Stimulated activated CD4-positive, alpha-beta T cell treated with anti-CD3 and anti-CD28 coated beads, Interleukin-4, amount 100 ng/mL, for 24 hours (primary cell): ENCODE measurements at places on chromosomes 4 and X.

GRCh38 chr4:74873545-74874301 lies 59.2 kb upstream of the PARM1 start:
- DNase-seq: no peak

- no peak for DNase-seq
Observed at GRCh38 chr4:121583396-121583795, 113.4 kb downstream of the ANXA5 start.

- no peak for DNase-seq
Observed at GRCh38 chr4:110633358-110634341, 10.8 kb upstream of the PITX2 start.

DNA sequence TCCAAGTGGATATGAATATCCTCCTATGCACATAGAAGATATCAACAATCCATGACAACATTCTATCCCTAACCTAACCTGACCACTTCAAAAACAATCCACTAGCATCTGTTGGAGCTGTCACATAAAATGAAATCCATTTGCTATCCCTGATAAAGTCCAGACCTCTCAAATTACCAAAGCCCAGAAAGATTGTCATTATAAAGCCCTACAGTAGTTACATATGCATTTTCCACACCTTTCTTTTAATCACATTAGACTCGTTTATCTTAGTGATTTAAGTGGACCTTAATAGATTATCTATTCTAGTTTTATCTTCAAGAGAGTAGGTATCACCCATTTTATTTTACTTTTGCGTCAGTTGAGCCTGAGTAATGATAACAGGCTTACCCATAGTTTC lies 30.6 kb downstream of the LDB2 start:
- DNase-seq: no peak

GRCh38 chr4:88702782-88703181 lies 5.2 kb upstream of the NAP1L5 start:
- DNase-seq: no peak

- no peak for DNase-seq
Observed at GRCh38 chr4:110004556-110004955, 91.9 kb downstream of the EGF start.

- no peak for DNase-seq
Observed at GRCh38 chr4:41058426-41058825, 155.9 kb downstream of the APBB2 start.

- no peak for DNase-seq
Observed at GRCh38 chr4:40788331-40788730, 38.6 kb downstream of the NSUN7 start.

DNA sequence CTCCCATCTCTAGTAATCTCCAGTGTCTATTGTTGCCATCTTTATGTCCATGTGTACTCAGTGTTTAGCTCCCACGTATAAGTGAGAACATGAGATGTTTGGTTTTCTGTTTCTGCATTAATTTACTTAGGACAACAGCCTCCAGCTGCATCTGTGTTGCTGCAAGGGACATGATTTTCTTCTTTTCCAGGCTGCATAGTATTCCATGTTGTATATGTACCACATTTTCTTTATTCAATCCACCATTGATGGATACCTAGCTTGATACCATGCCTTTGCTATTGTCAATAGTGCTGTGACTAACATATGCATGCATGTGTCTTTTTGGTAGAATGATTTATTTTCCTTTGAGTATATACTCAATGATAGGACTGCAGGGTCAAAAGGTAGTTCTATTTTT lies 18.6 kb upstream of the ANKRD17 start:
- no peak for DNase-seq

DNA sequence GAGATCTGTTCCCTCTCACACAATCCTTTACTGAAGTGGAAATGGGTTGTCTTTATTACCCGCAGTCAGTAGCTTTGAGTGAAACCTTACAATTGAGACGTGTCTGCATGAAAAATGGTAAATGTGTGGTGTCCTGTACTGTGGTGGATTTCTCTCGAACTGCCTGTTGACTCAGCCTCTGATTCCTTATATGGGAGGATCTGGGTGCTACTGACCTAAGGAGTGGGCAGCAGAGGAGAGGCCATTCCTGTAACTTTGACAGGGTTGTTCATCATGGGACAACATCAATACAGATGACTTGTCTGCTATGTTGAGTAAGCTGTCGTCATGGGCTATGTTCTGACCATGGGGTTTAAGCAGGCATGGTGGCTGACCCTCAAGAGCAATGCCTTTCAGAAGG lies 159.6 kb upstream of the WDR1 start:
- DNase-seq: no peak

- no peak for DNase-seq
Observed at GRCh38 chr4:34633241-34633640, 1611.1 kb downstream of the ARAP2 start.

- no peak for DNase-seq
Observed at GRCh38 chrX:109535578-109535977, 1.1 kb upstream of the NXT2 start.

GRCh38 chr4:157509341-157509740 lies 288.8 kb downstream of the GRIA2 start:
- DNase-seq: no peak

GRCh38 chr4:128228845-128229795 lies 58.5 kb downstream of the PGRMC2 start:
- no peak for DNase-seq

GRCh38 chr4:42452823-42453222 lies 55.5 kb downstream of the SHISA3 start:
- no peak for DNase-seq

GRCh38 chr4:78061939-78062570 lies 4.9 kb downstream of the FRAS1 start:
- DNase-seq: no peak

GRCh38 chr4:41215155-41215554 lies 813 bp upstream of the APBB2 start:
- DNase-seq: no peak

DNA sequence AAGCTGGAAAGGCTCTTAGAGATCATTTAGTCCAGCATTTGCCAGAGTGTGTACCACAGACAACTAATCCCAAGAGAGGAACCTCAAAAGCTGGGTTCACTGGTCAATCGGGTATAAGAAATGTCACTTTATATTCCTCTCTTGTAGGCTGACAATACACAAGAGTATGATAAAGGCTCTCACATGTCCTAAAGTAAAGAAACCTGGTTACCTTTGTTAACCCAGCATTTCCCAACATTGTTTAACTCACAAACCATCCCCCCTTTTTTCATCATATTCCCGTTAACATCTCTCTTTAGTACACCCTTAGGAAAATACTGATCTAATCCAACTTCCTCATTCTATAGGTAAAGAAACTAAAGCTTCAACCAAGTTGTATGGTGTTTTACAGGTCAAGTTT lies 74.4 kb downstream of the MBNL3 start:
- no peak for DNase-seq

DNA sequence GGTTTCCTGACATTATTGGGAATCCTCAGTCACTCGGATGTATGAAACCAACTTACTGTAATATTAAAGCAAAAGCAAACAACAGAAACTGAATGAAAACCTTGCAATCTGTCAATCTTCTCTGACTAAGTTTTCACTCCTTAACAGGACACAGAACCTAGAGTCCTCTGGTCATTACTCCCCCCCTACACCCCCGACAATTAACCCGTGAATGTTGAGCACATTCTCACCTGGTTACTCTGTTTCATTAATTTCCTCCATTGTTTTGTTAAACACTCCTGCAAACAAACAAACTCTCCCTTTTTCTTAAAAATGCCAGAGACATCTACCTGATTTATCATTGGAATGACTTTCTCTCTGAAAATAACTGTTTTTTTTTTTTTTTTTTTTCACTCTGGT lies 469.0 kb upstream of the PRKX start:
- DNase-seq: no peak

GRCh38 chr4:82906469-82906868 lies 5.9 kb downstream of the THAP9 start:
- DNase-seq: no peak

DNA sequence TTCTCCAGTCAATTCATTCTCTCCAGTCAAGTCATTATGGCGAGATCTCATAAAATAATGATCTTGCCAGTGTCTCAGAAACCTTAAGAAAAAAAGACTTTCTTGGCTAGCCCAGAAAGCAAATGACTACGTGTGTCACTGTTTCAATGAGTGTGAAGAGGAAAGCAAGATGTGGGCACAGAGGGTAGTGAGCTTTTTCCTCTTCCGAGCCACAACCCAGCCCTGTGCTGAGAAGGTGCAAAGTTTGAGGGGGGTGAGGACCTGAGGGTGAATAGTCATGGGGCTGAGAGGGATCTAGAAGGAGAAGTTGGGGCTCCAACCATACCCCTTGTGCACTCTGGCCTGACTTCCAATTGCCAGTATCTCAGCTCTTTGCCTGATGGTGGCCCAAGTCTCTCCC lies 85.6 kb upstream of the EGFL6 start:
- no peak for DNase-seq

- no peak for DNase-seq
Observed at GRCh38 chrX:97898798-97899197, 1015.1 kb downstream of the RPA4 start.

- no peak for DNase-seq
Observed at GRCh38 chr4:52910115-52910514, 48.0 kb downstream of the RASL11B start.

DNA sequence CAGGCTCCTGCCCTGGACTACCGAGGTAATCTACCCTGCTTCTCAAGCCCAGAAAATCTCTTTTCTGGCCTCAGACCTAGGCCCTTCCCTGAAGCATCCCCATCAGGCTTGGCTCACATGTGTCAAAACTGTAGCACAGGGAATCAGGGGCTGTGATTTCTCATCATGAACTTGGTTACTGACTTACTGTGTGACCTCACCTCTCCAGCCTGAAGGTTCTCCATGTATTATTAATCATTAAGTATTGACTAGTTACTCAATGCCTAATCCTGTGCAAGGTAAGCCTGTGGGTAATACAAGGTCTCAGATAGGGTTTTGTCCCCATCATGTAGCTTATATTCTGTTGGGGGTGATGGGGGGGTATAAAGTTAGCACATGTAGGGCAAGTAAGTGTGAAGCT lies 6.8 kb downstream of the SRPX2 start:
- no peak for DNase-seq

GRCh38 chr4:125765941-125766340 lies 451.2 kb downstream of the FAT4 start:
- DNase-seq: no peak

GRCh38 chr4:139556724-139557555 lies 921 bp upstream of the SETD7 start:
- DNase-seq: peak; percentile 51

GRCh38 chr4:122921971-122922876 lies at the start of gene NUDT6:
NUDT6 (minus strand) TSS chr4:122922597; CDS start chr4:122922572, 25 bp downstream.
- DNase-seq: peak; percentile 37

DNA sequence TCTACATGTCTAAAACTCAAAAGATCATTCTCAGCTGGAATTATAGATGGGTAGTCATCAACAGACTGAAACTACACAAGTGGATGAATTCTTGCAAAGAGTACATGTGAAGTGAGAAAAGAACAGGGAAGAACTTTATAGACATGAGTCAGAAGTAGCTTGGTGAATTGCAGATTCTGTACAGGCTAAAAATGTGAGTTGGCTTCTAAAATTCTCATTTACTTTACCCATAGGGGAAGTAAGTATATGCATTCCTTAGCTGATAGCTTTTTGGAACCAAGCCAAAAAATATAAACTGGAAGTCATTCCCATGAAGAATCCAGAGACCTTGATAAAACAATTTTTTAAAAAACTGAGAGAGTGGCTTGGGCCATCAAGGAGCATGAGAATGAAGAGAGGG lies 584.2 kb upstream of the FTHL17 start:
- DNase-seq: no peak

DNA sequence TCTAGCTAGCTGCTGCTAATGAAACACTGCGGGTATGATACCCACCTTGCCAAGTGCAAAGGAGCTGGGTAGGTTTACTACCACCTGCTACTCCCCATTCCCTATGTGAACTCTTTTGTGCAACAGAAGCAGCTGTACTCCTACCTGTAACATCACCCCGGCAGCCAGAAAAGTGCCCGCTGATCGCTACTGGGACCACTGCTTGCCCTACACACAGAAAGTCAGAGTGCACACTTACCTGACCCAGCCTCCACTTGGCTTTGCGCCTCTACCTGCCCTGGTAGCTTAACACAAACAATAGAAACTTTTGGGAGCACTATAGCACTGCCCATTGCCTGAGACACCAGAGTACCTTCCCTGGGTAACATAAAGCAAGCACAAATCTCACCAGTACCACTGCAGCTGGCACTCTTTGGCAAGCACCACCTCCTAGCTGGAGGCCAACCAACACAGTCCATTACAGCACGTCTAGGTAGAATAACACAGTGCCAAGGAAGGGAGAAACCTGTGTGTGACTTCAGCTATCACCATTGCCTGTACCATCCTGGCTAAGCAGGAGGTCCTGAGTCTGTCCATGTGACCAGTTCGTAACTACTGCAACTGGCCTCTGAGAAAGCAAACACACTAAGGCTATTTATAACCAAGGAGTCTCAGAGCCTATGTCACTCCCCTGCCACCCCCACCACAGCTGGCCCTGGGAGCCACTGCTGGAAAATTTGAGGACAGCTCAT lies 80.1 kb downstream of the CENPC start:
- no peak for DNase-seq

DNA sequence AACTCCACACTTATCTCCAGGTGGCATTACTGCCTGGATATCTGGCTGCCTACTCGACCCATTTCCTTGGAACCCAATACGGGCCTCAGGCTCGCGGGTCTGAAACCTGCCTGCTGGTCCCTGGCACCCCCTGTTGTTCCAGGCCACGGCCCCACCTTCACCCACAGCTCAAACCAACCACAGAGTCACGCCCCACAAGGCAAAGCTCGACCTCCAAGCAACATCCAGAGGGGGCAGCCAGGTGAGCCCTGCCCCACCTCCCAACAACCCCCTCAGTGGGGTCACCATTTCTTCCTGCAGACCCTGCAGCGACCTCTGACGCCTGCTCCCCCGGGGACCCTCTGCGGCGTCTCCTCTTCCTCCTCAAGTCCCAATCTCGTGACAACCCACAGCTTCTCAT lies 76.2 kb downstream of the WFS1 start:
- no peak for DNase-seq
